ENCODE measurements at places on chromosomes 5 and 9.

DNA sequence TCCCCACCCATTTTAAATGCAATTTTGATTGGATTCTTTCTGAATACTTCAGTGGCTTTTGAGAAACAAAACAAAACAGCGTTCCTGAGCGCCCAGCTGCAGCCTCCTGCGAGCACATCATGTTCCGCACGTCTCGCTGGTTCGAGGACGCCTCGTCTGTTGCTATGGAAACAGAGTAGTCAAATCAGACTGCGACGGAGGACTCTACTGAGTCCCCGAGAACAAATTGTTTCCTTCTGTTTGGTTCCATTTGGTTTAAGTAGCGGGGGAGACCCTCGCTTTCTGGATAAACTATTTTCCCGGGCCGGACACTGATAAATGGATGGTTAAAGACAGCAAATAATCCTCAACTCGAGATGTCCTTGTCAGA lies 69.0 kb downstream of the SLC28A3 start:
- peak; percentile 75 for ATAC-seq

DNA sequence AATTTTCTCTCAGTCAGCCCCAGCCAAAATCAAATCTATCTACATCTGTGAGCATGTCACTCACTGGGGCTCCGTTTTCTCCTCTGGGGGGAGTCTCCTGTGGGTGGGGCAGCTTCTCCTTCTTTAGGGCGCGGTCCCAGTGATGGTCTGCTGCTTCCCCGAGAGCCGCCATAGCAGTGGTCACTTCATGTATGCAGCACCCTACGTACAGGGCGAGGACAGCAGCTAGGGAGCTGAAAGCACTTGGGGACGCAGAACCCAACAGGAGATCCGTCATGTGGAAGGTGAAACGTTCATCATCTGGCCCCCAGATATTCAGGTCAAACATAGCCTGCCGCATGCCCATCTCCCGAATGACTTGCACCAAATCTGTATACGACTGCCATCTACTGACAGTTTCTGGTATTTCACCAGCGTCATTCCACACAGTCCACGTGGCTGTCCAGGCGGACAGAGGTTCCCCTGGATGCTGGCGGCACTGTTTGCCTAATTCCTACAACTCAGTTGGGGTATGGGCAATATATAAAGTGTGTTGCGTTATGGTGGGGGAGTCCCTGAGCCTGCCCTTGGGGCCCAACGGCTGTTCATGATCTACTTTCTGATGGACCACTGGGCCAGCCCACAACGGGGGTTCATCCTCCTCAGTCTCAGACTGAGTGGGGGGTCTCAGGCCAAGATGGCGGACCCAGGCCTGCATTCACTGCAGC lies 795.0 kb downstream of the EFNA5 start:
- peak; percentile 5 for ATAC-seq

GRCh38 chr9:12680757-12681156 lies 12.4 kb upstream of the TYRP1 start:
- no peak for ATAC-seq

DNA sequence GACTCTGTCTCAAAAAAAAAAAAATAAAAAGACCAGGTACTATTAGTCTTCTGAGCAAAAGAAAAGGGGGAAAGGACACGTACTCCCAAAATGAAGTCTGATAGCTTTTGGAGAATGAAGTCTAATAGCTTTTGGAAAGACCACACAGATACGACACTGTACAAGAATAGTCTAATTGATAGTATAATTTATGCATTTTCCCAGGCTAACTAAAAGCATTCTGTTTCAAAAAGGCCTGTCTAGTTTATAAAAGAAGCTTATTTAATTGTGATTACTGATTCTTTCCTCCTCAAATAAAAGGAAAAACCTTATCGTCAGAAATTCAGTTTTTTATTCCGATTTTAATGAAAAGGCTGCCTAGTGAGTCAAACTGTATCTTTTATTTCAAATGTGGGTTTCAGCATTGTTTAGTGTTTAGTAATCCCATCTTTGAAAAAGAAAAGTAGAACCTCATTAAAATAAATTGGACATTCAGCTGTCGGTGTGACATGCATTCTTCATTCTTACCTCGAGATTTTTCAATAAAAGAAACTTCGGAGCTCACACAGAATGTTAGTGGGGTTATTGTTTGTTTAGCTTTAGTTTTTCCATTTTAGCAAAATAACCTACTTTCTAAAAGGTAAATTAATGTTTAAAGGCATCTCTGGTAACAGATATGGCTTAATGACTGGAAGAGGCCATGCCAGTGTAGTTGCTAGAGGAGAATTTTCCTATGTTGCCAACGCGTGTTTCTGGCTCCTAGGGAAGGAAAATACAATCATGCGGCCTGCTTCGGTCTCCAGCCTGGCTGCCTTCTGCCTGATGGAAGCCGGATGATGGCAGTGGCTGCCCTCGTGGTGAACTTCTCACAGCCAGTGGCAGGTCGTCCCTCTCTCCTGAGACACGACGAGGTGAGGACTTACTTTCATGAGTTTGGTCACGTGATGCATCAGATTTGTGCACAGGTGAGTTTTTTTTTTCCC lies 70.0 kb downstream of the NLN start:
- no peak for ATAC-seq

DNA sequence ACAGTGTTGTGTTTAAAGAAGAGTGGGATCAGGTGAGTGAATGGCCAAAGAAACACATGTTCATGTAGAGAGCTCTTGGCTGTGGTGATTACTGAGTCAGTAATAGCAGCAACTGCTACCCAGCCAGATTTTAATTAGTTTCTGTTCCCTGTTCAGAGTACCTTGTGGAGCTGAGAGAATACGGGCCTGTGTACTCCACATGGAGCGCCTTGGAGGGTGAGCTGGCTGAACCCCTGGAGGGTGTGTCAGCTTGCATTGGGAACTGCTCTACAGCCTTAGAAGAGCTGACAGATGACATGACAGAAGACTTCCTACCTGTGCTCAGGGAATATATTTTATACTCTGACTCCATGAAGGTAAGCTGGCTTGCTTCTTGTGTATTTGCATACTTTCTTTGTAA lies 52.3 kb downstream of the SLC46A2 start:
- ATAC-seq, result no peak

GRCh38 chr9:131001021-131001420 lies 8.0 kb upstream of the LAMC3 start:
- no peak for ATAC-seq

GRCh38 chr9:13608451-13608850 lies 329.0 kb upstream of the MPDZ start:
- ATAC-seq, result no peak

GRCh38 chr9:26949637-26950069 lies 2.6 kb upstream of the PLAA start:
- no peak for ATAC-seq

DNA sequence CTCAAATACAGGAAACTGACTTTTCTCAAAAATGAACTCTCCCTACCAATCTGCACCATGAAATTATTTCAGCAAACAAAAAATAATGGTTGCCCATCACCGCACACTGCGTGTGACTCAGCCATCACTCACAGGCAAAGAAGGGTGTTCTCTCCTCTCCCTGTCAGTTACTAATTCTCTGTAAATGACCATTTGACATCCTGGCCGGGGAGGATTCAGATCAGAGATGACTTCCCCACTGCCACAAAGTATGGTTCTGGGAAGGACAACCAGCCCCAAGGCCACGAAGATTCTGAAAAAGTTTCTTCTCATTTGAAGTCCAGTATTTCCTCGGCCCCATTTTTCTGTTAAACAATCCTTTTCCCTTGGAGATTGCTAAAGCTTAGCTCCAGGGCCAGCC lies 199.4 kb downstream of the AUH start:
- no peak for ATAC-seq

DNA sequence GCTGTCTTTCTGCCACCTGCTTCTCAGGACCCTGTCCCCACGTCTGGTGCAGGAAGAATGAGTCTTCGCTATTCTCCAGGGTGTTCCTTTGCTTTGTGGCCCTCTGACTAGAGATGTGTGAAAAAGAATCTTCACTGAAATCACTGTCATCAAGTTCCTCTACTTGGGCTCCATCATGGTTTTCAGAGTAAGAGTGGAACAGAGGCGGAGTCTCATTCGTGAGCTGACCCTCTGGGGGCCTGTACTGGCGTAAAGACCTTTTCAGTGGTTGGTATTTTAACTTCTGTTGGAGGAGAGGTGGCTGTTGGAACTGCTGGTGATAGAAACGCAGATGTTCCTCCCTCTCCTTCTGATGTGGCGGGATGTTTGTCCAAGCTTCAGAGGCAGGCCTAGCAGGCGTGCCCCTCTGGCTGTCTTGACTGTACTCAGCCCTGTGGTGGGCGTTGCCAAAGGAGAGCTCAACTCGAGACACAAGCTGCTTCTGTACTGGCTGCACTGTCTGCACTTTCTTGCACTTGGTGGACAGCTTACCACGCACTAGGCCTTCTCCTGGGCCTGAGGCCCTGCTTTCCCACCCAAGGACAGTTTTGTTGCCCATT lies 72.0 kb downstream of the KIF24 start:
- peak; percentile 26 for ATAC-seq

DNA sequence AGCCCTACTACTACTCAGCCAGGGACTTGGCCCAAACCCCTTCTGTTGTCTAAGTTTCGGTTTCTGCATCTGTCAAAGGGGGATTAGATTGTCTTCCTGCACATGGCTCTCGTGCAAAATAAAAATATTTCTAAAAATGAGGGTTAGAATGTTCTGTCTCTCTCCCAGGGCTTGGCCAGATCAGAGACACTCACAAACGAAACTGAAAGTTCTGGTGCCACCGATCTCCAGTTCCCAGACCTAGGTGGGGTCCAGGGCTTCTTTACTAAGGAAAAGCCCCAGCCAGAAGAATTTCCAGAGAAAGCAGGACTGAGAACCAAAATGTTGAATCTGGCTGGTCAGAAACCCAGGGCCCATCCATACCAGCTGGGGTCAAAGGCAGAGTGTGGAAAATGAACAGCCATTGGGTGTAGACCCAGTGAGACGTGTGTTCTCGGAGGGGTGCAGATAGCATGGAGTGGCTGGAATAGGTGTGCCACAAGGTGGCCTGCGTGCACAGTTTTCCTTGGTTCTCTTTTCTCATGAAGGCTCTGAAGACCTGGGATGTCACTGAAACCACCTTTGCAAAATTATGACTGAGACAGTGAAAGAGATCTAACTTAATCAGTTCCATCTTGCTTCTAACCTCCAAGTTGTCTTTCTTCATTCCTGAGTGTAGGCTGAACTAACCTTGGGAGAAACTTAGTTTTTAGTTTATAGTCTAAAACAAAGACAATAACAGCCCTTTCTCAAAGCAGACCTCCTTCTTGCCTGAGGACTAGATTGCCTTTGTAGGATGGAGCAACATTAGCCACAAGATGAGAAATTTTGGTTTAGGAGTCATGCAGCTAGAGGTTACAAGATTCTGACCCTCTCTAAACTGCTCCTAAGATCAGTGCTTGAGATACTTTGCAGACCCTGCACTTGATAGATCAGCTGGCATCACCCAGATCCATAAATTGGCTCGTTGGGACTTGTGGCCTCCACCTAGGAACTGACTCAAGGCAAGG lies 2.3 kb upstream of the SLC23A1 start:
- ATAC-seq, result no peak

DNA sequence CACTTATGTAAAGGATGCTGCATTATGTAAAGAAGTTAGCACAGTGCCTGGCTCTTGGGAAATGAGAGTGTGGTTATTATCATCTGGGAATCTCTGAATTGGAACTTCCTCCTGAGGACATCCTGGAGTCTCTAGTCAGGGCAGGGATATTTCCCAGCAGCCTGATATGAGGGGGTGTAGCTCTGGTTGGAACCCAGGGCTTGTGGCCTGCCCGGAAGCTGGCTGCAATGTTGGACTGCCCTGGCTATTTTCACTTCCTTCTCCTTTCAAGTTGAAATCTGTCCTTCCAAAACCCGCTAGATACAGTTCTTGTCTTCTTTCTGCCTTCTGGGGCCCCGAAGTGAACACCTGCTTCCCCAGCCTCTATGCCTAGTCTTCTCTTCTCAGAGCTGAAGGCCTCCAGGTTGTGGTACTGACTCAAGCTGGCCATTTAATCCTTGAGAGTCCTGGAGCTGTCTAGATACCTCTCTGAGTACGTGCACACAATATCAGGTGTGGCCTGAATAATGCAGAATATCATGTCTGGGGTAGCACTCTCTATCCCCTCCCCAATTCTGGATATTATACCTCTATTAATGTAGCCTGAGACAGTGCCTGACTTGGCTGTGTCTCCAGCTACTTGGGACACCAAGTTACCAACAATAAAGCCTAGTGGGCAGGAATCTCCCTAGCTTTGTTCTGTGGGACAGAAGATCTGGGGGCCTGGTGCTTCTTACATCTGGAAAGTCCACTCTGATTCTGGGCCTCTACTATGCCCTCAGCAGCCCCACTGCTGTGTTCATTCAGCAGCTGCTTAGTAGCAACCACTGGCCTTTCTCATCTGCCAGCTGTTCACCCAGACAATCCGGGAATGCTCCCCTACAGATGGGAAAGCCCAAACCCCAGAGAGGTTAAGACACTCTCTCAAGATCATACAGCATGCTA lies 45.0 kb downstream of the SLC6A7 start:
- ATAC-seq, result no peak

DNA sequence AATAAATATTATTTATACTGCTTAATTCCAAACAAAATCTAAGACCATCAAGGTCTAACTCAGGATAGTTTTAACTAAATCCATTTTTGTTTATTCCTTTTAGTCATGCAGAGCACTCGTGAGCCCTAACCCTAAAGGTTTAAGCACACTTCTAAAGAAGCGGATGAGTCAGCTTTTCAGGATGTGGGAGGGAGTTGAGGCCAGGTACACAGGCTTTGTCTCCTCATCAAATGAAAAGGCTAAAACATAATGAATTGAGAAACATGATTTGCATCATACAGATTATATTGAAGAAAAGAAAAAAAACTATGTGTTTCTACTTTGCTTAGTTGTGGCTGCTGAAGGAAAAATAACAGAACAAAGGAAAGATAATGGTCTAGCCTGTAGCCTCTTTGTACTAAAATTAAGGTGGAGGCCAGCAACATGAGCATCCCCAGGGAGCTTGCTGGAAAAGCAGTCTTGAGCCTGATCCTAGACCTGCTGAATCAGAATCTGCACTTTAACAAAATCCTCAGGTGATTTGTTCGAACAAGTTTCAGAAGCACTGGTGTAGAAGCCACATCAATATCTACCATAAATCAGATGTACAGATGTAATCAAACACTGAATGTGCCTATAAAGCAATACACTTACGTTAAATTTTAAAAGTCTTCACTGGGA lies 21.1 kb upstream of the ISCA1 start:
- ATAC-seq, result no peak

DNA sequence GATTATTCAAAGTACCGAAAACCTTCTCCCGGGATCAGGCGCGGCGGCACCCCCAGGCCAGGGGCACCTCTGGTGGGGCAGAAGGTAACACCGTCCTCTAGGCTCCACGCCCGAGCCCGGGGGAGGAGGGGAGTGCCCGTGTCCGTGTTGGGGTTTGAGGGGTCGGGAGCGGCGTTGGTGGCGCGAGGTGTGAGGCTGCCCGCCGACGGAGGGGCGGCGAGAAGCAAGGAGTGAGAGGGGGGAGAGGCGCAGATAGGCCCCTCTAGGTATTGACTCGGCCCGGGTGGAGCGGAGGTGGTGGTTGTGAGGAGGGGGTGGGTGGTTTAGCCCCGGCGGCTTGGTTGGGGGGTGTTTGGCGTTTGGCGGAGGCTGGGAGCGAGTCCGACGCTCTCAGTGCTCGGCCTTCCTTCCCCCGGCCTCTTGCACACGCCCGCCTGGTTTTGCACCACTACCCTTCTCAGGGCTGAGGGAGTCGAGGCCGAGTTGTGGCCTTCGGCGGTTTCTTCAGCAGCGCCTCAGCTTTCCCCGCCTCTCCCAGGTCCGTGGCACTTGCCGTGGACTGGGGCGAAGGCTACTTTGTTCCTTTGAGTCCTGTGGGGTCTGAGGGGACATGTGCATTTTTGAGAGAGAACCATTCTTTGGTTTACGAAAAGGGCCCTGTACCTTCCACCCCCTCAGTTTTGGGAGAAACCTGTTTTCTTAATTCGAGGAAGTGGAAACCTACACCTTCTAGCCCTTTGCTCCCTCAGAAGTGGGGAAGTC lies 450 bp downstream of the GPBP1 start:
- ATAC-seq, result peak; percentile 4

- peak; percentile 81 for ATAC-seq
Observed at GRCh38 chr9:132878695-132879456, at the start of gene SPACA9. Gene SPACA9, plus strand, starts transcription at chr9:132878898. Its CDS starts 5,050 bp downstream, at chr9:132883948.
